ENCODE measurements at places on chromosomes 16 and 17.

DNA sequence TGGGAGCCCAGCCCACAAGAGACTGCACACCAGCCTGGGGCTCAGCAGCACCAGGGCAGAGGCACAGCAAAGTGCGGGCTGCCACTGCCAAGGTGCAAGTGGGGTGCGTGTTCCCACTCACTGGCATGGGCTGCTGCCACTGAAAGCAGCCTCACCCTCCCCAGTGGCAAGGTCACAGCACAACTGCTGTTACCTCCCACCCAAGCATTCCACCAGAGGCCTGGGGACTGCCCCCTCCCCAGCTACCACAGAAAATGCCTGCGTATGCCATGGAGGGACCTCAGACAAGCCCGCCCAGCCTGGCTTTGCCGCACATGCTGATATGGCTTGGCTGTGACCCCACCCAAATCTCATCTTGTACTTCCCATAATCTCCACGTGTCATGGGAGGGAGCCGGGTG, 33.1 kb downstream of the MEAK7 start:
- DNase-seq = no peak

DNA sequence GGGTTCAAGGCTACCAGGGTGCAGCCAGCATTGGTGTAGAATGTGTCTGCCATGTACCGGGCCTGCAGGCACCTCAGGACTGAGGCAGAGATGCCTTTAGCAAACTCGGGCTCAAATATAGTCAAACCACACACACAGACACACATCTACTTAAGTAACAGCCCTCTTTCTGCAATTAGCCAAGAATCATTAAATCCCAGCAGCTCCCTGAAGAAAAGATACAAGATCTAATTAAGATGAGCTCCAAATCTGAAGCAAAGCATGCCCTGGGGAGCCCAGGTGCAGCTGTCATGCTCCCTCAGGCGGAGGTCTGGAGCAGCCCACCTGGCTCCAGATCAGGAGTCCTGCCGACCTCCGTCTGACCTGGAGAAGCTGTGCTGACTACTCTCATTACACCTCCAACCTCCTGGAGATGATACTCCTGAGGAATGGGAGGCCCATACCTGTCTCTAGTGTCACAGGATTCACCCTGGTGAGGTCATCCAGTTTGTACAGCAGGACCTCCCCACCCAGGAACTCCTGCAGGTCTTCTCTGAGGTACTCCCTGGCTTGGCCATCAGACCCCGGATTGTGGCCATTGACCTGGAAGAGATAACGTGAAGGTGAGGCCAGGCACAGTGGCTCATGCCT, 6.9 kb downstream of the MYO19 start:
- DNase-seq = no peak

DNA sequence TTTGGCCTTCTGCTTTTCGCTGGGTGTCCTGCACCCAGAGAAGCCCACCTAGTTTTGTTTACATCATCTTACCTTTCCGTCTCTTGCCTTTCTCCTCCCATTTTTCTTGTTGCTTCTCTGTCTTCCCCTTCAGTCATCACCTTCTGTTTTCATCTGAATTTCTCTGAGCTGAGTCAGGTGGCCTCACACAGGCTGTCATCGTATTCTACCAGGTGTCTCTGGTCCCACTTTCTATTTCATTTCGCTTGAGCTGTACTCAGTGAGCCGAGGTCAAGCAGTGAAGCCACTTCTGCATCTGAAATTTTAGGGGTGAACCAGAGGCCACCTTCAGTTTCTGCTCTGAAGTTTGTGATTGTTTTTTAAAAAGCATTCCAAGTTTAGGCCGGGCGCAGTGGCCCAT, 9.7 kb downstream of the CRAMP1 start:
- no peak for DNase-seq

GRCh38 chr16:30757316-30757715, 4.5 kb downstream of the CFAP119 start:
- DNase-seq = no peak

Data from stimulated activated CD4-positive, alpha-beta T cell treated with anti-CD3 and anti-CD28 coated beads, Interleukin-4, amount 100 ng/mL, for 48 hours (primary cell).